ENCODE measurements at places on chromosomes 11 and 22.

- no peak for DNase-seq
These were observed 1496.5 kb downstream of the FAM181B start for GRCh38 chr11:81237139-81237538.

DNA sequence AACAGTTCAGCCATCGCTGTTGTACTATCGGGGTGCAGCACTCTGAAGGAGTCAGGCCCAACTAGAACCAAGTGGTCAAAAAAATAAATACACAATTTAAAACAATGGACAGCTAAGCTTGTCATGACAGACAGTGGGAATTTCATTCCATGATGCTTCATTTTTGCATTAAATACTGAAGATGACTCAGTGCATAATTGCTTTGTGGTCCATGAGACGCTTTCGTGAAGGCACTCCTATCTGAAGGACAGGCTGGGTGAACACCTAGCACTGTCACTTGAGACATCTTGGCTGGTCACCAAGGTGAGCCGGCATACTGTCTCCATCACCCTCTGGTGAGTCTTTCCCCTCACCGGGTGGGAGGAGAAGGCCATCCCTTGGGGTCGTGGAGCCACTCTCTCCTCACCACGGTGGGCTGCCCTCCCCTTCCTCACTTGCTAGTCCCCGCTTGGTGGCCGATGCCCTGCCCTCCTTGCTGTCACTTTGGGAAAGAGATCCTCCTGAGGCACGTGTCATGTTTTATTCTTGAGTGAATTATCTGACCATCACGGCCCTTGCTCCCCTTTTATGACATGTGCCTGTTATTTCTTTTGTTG lies 4.9 kb upstream of the TESMIN start:
- DNase-seq = no peak

- DNase-seq = no peak
These were observed 78.4 kb upstream of the CCDC179 start for GRCh38 chr11:22938691-22939090.

DNA sequence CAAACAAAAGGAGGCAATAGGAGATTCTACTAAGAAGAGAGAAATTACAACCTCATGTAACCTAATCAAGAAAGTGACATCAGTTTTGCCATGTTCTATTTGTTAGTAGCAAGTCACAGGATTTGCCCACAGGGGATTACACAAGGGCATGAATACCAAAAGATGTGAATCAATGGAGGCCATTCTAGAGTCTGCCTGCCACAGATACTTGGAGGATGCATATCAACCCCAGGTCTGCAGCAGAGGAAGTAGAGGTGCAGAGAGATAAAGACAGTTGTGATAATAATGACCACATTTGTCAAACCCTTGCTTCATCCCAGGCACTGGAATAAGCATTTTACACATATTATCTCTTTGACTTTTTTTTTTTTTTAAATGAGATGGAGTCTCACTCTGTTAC lies 2.4 kb upstream of the ASCC2 start:
- DNase-seq = no peak

DNA sequence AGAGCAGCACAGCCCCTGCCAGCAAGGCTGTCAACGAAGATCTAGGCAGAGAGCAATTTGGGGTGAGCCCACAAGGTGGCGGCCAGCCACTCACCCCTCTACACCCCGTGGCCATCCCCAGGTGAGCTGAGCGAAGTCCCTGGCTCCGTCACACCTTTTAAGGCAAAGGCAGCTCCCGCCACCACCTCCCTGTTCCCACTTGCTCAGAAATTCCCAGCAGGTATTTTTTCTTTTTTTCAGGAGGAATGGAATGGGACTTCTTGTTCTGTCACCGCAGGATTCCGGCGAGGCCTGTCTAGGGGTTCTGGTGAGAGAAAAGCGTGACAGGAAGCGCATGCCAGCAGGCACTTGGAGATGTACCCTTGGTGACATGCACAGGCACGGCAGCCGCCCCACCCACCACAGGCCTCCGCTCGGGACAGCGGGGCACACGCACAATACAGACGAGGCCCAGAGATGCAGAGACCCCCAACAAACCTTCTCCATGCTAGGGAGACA lies 10.0 kb downstream of the RPL3 start:
- DNase-seq = no peak

DNA sequence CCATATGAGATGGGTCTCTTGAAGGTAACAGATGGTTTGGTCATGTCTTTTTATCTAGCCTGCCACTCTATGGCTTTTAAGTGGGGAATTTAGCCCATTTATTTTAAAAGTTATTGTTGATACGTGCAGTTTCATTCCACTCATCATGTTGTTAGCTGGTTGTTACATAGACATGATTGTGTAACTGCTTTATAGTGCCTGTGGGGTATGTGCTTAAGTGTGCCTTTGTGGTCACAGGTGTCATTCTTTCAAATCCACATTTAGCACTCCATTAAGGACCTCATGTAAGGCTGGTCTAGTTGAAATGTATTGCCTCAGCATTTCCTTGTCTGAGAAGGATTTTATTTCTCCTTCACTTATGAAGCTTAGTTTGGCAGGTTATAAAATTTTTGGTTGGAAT lies 263.8 kb upstream of the LUZP2 start:
- DNase-seq = no peak

DNA sequence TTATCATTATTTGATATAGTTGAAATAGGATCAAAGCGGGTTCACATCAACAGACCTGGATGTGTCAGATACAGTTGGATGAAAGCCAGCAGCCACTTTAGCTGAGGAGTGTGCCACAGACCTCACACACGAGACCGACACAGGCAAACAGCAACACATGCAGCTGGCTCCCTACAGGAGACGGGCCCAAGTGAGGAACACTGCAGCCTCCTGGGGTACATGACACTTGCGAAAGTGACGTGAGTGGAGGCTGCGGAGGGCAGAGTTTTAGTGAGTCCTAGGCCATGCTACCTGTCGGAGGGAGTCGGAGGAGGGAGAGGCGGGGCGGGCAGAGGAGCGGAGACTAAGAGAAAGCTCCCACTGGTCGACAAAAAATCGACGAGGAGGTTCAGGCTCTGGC lies 100.9 kb upstream of the BID start:
- no peak for DNase-seq

DNA sequence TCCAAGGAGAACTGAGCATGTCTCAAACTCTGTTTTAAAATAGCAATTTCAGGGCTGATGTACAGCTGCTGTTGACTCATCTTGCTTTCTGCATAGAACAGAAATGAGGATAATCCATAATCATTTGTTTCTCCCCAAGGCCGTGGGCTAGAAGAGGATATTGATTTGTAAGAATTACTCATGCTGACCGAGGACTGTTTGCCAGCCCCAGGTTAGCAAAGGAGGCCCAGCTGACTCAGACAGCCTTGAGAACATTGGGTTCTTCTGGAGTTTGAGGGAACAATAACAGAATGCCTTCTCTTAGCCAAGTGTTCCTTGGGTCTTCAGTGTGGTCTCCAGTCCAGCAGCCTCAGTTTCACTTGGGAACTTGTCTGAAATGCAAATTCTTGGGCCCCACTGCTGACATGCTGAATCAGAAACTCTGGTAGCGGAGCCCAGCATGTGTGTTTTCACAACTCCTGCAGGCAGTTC lies 92.0 kb downstream of the ZC3H12C start:
- no peak for DNase-seq

- DNase-seq = no peak
These were observed 300 bp downstream of the WNT11 start for GRCh38 chr11:76206077-76206326.

GRCh38 chr11:94132152-94132558 lies 3.5 kb downstream of the PANX1 start:
- DNase-seq = no peak

DNA sequence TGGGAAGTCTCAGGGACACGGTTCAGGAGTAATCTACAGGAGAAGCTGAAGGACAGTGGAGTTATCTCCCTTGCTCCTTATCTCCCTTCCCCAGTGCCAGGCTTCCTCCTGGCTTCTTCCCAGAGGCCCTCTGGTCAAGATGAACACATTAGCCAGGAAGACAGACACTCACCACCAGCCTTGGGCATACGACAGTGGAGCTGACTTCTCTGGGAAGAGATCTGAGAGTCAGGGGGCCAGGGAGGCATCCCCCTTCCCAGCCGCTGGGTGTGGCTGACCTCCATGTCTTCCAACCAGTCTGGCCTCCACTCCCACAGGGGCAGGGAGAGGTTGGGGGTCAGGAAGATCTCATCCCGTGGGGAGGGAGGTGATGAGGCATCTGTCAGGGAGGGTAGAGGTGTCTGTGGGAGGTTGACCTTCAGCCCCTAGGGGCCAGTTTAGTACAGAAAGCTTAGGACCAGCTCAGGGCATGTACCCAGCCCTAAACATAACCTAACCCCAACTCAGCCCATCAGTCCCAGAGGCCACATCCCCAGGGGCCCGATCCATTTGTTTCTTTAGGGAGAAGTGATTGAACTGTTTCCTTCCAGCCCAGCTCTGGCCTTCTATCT lies 12.7 kb downstream of the ROBO4 start:
- no peak for DNase-seq

GRCh38 chr11:57001674-57002401 lies 13.1 kb downstream of the OR5AK2 start:
- DNase-seq = no peak

DNA sequence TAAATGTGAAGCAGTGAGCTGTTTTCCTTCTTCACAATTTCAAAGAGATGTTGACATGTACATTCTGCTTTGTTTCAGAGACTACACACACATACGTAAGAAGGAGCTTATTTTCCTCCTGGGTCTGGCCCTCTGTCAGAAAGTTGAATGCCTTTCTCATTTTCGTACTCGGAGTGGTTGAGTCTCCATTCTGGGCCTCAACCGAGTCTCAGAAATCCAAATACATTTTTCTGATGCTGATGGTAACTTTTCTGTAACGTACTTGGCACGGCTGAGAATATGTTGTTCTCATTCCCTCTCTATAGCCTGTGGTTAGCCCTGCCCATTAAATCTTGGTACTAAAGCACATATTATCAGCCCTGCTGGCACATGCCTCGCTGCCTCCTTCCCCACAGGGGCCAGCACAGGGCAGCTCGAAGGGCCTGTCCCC lies 25.3 kb downstream of the PARVA start:
- DNase-seq = no peak

DNA sequence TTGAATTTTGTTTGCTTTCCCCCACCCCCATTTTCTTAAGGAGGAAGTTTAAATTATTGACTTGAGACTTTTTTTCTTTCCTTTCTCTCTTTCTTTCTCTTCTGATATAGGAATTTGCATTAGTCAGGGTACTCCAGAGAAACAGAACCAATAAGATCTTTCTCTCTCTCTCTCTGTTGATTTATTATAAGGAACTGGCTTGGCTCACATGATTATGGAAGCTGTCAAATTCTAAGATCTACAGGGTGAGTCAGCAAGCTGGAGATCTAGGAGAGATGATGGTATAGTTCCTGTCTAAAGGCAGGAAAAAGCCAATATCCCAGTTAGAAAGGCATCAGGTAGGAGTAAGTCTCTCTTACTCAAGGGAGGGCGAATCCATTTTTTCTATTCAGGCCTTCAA lies 64.0 kb downstream of the CCDC81 start:
- no peak for DNase-seq

DNA sequence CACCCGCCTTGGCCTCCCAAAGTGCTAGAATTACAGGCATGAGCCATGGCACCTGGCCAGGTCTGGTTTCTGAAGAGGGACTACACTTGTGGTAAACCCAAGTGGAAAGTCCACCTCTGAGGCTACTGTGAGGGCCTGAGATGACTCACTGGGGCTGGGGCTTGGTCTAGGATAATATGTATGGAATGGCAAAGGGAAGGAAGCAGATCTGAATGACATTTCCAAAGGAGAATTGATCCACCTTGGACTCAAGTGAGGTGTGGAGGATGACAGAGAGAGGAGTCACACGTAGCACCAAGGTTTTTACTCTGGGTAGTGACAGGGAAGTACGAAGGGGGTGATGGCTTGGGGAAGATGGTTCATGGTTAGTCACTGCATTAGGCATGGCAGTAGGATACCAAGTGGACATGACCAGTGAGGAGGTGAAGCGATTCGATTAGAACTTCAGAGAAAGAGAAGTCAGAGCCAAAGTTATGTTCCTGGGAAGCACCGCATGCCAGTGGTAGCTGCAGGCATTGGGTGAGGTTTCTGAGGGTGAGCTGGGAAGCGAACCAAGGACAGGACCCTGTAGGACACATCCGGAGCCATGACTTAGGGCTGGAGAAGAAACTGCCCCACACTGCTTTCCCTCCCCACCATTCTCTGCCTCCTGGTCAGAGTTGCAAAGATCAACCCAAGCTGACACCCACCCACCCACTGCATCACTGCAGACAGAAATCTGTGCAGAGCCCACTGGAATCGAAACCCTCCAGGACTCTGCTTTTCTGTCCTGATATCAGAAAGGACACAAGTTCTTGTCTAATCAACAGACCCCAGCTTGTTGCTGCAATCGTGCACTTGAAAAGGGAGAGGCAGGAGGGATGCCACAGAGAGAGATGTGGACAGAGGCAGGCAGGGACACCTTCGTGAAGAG lies 13.0 kb upstream of the BCL9L start:
- no peak for DNase-seq

GRCh38 chr11:58829786-58830185 lies 14.7 kb downstream of the GLYATL2 start:
- no peak for DNase-seq

DNA sequence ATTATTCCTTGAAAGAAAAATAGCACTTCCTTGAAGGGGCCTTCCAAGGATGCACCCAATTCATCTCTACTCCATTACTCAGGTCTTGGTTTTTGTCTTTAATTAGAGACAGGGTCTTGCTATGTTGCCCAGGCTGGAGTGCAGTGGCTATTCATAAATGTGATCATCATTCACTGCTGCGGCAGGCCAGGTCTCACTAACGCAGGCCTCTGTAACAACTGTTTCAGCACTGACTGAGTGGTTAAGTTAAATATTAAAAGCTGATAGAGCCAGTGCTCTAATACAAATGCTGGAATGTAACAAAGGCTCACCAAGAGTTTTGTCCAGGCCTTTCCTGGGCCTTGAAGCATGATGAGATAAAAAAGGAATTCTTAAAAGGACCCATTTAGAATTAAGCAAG lies 61.4 kb upstream of the GNAZ start:
- no peak for DNase-seq

- DNase-seq = no peak
These were observed 1.9 kb downstream of the TBC1D10C start for GRCh38 chr11:67405688-67406339.

- DNase-seq = no peak
These were observed 35.9 kb downstream of the MYO18B start for GRCh38 chr22:25777870-25778269.

- no peak for DNase-seq
These were observed 54.7 kb downstream of the MYO7A start for GRCh38 chr11:77182542-77183430.

DNA sequence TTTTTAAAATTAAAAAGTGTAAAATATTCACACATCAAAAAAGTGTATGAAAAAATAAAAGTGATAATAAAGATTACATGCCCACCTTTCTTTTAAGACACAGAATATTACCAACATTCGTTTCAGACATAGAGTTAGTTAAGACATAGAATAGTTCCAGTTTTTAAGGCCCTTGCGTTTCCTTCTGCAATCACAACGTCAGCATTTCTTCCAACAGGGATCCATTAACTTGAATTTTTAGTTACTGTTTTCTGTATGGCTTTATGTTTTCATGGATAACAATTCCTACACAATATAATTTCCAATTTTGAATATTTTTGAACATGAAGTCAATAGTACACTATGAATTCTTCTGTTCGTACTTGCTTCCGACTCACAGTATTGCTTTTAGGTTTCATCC lies 170.8 kb upstream of the C11orf87 start:
- DNase-seq = no peak

- DNase-seq = no peak
These were observed 19.1 kb upstream of the KCNQ1OT1 start for GRCh38 chr11:2718817-2719438.
